ENCODE measurements at places on chromosomes 13 and 19.

GRCh38 chr13:78881751-78882150, 222.8 kb upstream of the OBI1 start:
- DNase-seq: no peak

DNA sequence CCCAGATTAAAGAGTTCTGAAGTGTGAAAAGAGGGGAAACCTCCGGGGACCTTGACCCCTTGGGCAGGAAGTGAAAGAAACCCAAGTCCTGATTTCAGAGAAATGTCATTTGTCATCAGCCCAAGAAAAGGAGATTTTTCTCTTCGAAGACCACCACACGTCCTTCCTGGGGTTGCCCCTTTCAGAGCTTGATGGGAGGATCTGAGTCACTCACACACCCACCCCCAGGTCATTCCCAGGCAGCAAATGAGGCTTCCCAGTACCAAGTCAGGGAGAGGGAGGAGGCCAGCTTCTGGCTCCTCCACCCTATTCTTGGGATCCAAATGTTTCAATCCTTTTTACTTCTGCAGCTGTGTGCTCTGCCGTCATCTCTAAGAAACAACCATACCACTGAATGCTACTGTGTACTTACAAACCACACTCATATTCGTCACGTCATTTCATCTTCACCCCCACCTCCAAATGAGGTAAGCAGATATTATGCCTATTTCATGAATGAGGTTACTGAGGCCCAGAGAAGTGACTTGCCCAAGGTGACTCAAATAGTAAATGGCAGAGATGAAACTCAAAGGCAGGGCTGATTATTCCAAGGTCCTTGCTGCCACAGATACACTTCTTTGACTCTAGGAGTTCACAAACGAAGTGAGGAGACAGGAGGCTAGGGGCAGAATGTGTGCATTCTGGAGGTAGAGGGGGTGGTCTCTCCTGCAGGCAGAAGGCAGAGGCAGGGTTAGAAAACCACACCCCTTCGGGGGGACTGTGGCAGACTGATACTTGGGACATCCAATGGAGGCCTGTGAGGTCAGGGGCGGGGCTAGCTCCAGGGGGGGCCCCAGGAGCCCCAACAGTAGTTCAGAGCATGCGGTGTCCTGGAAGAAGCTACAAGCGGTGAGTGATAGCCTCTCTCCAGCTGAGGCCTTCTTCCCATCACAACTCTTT, 5.0 kb upstream of the KMT2B start:
- no peak for DNase-seq

GRCh38 chr13:33445476-33445875, 159.9 kb upstream of the STARD13 start:
- DNase-seq: no peak

DNA sequence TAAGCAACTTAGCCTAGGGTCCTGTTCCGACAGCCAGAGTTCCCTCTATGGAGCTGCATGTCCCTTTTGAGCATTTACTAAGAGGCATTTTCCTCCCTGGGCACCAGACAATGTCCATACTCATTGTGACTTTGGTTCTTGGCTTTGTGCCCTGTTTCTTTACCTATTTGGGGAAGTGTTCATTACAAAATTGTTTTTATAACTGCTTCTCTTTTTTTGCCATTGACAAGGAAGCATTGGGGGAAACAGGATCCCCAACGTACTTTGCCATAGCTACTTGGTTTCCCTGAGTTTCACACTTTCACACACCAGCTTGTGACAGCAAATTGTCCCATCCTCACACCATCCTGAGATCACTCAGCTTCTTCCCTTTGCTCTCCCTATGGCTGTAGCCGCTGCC, 81.1 kb upstream of the SIAH3 start:
- DNase-seq: no peak

DNA sequence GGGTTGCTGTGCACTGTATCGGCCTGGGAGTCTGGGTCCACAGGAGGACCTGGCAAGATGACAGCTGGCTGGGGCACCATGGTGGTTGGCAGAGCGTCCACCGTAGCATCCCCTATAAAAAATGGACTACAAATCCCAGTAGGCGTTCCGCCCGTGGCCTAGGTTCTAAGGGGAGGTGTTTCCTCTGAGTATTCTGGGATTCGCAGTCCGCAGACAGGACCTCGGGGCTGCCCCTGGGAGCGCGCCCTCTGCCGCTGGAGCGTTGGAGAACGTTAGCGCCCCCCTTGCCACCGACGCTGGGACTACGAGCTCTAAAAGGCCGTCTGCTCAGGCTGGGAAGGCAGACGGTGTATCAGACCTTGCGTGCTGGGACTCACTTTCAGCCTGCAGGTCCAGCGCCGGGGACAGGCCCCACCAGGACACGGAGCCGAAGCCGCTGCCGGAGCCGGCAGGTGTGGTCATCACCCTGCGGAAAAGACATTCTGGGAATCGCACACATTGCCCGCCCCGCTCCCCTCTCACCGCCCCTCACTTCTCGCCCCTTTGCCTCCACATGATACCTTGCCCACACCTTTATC, 372 bp downstream of the DNAAF3 start:
- peak; percentile 85 for DNase-seq

DNA sequence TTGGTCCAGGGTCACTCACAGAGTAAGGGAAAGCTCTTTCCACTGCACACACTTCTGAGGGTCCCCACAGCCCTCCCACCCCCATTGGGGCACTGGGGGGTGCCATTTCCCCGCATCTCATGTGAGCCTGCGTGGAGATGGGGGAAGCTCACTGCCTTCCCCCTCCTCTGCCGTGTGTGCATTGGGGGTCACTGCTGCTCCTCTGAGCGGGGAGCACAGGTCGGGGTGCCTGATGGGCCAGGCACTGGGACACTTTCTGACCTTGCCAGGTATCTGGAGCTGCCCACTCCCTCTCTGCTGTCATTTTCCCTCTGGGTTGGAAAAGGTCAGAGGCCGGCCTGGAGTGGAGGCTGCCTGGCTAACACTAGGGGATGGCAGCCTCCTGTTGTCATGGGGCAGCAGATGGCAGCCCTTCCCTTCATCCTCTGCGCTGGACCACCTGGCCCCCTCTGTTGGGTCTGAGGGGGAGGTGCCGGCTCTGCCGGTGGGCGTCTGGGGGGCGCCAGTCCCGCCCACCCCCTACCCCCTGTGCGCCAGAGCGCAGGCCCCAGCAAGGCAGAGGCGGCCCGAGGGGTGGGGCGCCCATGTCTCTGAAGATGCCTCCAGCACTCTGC, 9.1 kb downstream of the SSBP4 start:
- DNase-seq: no peak

- no peak for DNase-seq
Measured at GRCh38 chr13:40026174-40026585, 370.7 kb downstream of the COG6 start.

GRCh38 chr13:98184792-98185191, 7.7 kb upstream of the RNF113B start:
- DNase-seq: peak; percentile 27

GRCh38 chr19:54573330-54573872, at the start of gene LILRA2:
TSS of gene LILRA2 (plus strand) at chr19:54573790. CDS start at chr19:54573879, 89 bp downstream.
- no peak for DNase-seq

DNA sequence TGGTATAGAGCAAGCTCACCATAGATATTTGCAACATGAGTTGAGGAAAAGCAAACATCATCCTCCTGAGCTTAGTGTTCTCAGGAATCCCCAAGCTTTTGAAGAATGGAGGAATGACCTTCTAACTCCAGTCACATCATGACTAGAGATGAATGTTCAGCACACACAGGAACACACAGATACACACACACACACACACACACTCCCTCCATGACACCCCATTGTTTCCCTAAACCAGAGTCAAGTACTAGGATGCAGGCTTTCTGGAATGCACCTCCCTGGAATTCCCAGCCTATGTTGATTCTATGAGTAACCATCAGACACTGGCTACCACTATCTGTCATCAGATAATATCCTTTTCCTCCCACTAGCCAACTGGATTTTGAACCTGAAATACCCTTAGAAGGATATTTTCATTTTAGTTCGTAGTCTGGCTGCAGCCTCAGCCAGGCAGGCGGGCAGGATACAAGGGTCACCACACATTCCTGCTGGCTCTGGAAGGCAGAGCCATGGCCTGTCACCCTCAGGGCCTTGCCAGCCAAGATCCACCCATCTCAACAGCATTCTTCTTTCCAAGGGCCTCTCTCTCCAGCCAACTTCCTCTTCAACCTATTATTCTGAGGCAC, 162.4 kb downstream of the FOXO1 start:
- no peak for DNase-seq

- no peak for DNase-seq
Measured at GRCh38 chr13:78816592-78816991, 157.6 kb upstream of the OBI1 start.

DNA sequence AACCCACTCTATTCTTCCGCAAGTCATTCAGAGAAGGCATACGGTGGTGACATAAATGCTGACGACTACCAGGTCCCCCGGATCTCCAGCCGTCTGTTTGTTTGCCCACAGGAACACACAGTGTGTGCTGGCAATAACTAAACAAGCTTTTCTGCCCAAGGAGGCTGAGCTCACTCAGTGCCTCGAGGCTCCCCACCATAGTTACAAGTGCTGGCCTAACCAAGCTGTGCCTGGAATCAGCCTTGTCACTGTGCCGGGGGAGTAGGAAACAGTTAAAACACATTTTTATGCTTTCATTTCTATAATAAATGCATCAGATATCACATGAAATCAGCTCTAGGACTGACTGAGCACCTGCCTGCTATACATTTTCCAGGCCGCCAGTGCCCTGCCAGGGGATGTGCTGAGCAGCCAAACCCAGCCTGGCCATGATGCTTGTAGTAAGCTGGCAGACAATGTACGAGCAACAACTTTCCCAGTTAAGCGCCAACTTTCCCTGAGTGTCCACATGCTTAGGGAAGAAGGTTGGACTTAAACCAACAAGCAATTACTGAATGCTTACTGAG, 28.1 kb downstream of the BRD4 start:
- DNase-seq: no peak

GRCh38 chr13:53038993-53039392, 10.4 kb downstream of the OLFM4 start:
- no peak for DNase-seq

DNA sequence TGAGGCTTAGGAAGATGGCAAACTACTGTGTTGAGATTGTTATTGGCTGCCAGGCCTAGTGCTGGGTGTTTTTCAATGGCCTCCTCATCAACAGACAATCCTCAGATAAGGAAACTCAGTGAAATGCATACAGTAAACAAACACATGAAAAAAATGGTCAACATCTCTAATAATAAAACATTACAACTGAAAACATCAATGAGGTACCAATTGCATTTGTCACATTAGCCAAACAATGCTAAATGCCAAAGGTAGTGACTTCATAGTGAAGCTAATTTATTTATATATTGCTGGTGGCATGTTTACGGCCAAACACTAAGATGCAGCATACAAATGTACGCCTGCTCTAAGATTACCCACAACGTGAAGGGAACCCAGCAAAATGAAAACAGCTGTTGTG, 224.0 kb upstream of the UBL3 start:
- DNase-seq: no peak

DNA sequence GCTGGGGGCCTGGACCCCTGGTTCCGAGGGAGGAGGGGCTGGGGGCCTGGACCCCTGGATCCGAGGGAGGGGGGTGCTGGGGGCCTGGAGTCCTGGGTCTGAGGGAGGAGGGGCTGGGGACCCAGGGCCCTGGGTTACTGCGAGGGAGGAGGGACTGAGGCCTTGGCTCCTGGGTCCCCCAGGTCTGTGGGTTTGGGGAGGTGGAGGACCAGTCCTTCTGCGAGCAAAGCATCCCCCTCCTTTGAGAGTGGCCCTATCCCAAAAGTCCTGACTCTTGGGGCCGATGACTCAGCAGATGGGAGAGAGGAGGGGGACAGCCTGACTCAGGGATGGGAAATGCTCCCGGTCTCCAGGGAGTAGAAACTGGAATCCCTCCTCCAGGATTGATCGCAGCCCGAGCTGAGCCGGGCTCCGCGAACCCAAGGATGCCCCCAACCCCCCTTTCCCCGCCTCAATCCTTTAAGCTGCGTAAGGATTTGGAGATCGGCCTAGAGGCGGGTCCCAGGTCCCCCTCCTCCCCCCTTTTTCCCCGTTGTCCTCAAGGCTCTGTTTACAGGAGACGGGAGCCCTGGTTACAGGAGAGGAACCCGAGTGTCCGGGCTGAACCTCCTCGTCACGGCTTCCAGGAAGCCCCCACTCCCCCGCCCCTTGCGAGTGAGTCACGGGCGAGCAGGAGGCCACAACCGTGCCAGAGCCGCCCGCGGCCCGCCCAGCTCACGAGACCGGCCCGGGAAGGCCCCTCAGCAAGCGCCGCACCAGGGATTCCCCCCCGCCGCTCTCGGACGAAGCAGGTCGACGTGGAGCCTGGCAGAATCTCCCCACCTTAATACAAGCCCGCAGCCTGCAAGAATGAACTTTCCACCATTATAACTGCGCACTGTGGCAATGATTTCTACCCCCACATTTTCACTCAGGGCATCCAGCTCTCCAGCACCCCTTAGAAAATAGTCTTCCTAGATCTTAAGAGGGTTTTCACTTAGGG, 3.0 kb upstream of the ZFP36 start:
- peak; percentile 79 for DNase-seq

DNA sequence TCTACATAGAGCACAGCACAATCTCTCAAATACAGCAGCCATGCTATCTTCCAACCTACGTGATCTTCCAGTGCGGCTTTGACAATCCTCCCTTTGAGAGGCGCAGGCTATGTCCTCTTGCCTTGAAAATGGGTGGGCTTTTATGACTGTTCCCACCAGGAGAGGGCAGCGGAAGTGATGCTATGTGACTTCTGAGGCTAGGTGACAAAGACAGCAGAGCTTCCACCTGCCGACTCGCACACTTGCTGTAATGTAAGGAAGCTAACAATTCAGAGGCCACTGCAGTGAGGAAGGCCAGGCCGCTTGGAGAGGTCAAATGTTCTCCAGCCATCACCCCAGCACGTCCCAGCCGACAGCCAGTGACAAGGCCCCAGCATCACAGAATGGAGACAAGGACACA, 65.8 kb downstream of the MRPL57 start:
- DNase-seq: no peak

GRCh38 chr13:76512721-76513145, 373.5 kb downstream of the KCTD12 start:
- DNase-seq: peak; percentile 46

DNA sequence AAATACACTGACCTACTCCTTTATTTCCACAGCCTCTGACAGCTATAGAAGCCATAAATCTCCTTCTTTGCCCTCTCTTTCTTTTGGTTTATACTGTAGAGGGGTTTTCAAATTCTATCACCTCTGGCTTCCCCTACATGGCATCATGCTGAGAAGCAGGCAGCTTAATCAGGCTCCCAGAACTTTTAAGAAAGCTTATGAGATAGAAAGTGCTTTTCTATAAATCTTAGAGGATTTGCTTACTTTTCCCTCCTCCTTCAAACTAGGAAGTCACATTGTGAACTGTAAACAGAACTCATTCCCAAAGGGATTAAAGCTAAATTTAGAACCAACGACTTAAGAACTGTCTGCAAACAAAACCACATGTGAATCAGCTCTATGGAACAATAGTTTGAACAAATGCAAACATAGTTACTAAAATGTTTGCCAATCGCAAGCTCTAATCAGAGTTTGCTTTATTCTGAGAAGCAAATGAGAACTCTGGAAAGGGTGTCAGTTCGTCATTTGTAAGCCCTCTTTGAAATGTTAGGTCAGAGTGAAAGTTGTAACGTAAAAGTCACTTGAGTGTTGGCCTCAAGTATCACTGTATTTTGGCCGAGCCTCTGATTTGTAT, 344.1 kb downstream of the RFC3 start:
- DNase-seq: peak; percentile 44

All from foreskin melanocyte (primary cell).